Foreskin melanocyte (primary cell): ENCODE measurements at places on chromosomes 2 and 18.

DNA sequence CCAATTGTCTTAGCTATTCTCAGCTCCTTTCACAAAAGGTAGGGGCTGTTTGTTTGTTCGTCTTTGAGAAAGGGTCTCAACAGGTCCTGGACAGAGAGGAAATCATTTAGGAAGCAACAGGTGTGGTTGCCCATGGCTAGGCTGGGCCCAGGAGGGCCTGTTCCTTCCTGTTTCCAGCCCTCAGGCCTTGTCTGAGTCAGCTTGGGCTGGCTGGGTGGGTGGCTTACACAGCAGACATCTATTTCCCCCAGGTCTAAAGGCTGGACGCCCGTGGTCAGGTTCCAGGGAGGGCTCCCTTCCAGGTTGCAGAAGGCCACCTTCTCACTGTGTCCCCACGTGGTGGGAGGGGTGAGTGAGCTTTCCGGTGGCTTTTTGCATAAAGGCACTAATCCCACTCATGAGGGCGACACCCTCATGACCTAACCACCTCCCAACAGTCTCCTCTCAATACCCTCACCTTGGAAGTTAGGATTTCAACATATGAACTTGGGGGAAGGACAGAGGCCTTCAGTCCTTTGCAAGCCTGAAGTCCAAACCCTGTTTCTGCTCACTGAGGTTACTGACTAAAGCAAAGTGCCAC, 45.5 kb downstream of the ARHGEF4 start:
- DNase-seq = no peak

GRCh38 chr2:231541645-231542044, 11.4 kb upstream of the NMUR1 start:
- DNase-seq = peak; percentile 11

- no peak for DNase-seq
These were observed 42.6 kb downstream of the RTP5 start for GRCh38 chr2:241912021-241912555.

DNA sequence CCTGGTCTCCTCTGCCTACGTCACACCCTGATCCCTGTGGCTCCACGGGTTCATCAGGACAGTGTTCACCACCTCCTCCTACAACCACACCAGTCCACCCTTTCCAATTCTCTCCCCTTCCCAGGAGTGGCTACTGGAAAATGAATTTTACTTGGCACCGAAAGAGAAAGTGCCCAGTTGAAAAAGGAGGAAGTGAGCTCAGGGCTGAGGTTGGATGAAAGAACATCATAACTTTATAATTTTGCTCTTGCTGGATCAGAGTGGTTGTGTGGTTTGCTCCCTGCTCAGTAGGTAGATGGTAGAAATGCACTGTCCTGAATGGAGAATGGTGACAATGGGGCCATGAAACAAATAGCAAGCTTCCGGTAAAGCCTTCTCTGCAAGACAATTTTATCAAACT, 140.3 kb upstream of the DDX18 start:
- DNase-seq = no peak

GRCh38 chr2:136225950-136226835, 108.2 kb upstream of the CXCR4 start:
- no peak for DNase-seq

DNA sequence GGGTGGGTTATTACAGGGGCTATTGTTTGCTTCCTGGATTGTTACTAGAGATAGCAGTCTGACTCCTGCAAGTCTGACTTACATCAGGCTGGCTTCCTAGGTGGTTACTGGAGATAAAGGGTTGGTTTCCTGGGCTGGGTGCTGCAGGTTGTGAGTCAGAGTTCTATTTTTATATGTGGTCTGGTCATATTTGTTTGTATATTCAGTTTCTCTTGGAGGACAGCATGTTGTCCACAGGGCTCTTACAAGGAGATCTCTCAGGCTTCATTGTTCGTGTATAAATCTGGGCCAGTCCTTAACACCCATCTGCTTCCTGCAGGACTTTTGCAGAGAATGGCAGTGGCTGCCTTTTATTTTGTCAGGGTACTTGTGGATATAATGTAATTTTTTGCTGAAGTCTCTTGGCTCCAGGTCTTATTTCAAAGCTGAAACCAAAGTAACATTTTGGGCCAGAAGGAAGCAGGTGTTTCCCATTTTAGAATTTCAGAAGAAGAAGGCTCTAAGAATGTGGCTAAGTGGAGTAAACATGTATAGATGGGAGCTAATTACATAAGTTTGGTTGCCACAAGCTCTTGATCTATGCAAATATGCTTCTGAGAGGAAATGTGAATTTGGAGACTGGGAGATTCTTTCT, 65.9 kb upstream of the SLC16A14 start:
- DNase-seq = peak; percentile 7

DNA sequence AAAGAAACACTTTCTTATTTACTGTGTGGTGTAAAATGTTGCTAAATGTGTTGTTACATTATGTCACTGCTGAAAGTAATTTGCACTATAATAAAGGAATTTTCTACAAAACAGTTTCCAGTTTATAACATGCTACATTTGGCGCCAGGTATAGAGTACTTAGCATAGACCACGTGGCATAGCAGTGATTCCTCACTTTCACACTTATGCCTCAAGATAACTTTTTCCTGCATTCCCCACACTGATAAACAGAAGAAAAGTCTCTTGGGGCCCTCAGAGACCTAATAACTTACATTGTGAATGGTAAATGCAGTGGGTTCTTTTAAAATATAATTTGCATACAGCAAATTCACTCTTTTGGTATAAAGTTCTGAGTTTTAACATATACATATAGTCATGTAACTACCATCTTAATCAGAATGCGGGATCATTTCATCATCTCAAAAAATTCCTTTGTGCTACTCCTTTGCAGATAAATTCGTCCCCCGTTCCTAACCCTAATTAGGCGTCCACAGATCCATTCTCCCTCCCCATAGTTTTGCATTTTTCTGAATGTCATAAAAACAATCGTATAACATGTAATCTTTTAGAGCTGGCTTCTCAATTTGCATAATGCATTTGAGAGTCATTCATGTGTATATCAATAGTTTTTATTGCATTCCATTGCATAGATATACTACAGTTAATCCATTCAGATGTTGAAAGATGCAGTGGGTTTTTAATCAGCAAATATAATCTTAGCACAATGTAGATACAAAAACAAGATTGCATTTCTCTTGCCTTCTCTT, 7.5 kb downstream of the LGALSL start:
- no peak for DNase-seq

DNA sequence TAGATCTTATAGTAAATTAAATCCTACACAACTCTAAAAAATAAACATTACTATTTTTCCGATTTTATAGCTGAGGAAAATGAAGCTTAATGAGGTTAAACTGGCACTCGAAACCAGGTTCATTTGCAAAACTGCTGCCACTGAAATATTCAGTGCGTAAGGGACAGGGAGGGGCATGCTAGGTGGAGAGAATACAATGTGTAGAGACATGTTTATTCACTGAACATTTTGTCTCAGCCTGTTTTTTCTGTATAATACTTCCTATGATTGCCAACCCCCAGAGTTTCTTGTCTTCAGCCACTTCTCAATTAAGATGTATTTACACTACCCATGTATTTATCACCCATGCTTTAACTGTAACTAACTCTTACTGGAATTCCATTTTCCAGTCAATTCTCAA, 31.6 kb upstream of the ZNF804A start:
- DNase-seq = no peak

GRCh38 chr18:56678836-56679565, 27.8 kb downstream of the WDR7 start:
- peak; percentile 22 for DNase-seq

- no peak for DNase-seq
These were observed 45.3 kb downstream of the COMMD1 start for GRCh38 chr2:61950571-61951315.

GRCh38 chr2:189129971-189130370, 49.6 kb downstream of the COL5A2 start:
- peak; percentile 62 for DNase-seq

GRCh38 chr2:151906633-151906998, 78.4 kb upstream of the ARL5A start:
- DNase-seq = no peak

DNA sequence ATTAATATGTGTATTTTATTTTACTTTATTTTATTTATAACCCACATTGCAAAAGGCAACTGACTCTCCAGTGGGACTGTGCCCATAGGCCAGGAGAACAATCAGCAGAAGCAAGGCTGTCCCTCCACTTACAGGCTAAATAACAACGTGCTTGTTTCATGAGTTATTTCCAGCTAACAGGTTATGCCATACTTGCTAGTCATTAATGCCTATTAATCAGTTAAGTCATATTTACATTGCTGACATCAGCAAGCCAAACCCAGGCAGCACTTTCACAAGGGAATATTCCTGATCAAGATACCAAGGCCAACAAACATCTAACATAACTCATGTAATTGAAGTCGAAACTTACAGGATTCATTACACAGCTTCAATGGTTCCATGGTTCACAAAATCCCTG, 92.1 kb downstream of the EN1 start:
- no peak for DNase-seq

- no peak for DNase-seq
These were observed 678.0 kb upstream of the CDH2 start for GRCh38 chr18:28854964-28855363.

- no peak for DNase-seq
These were observed 99.2 kb upstream of the ITGA4 start for GRCh38 chr2:181357979-181358378.

GRCh38 chr18:11561293-11561692, 48.1 kb upstream of the SLC35G4 start:
- peak; percentile 88 for DNase-seq

DNA sequence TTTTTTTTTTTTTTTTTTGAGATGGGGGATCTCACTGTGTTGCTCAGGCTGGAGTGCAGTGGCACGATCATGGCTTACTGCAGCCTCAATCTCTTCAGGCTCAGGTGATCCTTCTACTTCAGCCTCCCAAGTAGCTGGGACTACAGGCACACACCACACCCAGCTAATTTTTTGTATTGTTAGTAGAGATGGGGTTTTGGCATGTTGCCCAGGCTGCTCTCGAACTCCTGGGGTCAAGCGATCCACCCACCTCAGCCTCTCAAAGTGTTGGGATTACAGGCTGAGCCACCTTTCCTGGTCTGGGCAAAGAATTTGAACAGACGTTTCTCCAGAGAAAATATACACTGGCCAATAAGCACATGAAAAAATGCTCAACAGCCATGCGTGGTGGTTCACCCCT, 2.9 kb upstream of the SNRNP200 start:
- no peak for DNase-seq

DNA sequence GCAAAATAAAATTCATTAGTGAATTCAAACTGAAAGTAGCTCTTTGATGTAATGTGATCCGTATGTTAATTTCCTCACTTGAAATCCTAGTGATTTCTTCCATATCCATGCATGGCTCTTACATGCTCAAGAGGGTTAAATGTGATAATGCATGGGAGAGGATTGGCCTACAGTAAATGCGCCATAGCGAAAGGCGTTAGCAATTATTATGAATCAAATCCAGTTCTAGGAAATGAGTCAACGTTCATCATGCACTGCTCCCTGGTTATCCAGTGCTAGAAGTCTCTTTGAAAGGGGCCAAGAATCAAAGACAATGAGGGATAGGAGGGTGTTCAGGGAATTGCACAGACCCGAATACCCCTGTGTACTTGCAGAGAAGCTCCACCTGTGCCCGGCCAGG, 101.4 kb upstream of the RASGRP3 start:
- DNase-seq = no peak

DNA sequence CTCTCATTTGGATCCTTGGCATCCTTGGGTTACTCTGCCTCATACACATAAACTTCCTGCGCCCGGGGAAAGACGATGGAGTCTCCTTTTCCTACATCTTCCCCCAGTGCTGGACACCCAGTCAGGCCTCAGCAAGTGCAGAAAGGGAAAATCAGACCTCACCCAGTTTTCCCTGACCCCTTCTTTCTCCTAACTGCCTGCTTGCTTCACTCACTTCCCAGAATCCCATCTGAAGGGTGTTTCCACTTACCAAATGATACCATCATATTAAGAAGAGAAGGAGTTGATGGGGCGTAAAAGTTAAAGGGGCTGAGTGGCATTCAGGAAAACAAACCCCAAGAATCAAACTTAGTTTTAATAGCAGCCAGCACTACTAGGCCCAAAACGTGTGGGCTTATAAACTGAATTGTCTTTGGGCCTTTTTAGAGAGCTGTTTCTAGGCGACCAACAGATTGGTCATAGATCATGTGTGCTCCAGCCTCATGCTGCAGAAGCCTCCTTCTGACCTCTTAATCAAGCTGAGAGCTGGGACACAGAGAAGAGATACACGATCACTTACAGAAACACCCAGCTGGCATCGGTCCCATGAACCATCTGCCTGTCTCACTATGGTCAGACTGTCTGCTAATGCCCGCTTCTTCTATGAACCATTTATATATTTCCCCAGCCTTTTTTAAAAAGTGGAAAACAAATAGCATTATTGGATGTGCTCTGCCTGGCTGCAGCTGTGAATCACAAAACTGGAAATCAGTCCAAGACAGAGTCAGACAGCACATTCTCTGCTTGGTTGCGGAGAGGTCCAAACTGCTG, 165.7 kb upstream of the SLC14A2 start:
- DNase-seq = peak; percentile 27

DNA sequence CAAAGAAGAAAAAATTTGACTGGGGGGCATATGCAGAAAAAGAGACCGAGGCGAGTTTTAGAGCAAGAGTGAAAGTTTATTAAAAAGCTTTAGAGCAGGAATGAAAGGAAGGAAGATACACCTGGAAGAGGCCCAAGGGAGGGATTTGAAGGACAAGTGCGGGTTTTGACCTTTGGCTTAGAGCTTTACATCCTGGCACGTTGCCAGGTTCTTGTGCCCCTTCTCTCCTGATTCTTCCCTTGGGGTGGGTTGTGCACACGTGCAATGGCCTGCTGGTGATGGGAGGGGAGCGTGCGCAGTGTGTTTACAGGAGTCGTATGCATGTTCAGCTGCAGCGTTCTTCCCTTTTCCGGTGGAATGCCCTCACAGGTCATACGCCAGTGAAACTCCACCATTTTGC, 208.8 kb downstream of the NBAS start:
- no peak for DNase-seq

DNA sequence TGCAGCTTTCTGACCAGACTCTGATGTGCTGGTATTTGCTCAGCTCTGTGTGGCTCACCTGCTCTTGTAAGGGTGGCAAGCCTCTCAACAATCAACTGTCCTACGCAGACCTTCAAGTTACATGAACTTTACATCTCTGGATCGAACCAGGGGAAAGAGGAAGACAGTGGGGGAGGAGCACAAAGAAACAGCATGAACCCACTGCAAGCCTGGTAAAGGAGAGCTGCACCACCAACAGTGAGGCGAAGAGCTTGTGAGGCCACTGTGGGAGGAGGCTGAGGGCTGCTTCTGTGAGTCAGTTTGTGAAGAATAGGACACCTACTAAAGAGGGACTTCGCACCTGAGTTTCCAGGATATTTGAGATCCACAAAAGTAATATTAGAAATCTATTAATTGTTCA, 18.8 kb upstream of the FAM110C start:
- DNase-seq = no peak
